ENCODE measurements at places on chromosomes 7 and 10. TPM values are rescaled to one million over a fixed set of nuclear protein-coding genes. Genes with fewer than 3 reads are reported as not detected.

CALY gene
- 16.3 TPM for total RNA-seq

DNA sequence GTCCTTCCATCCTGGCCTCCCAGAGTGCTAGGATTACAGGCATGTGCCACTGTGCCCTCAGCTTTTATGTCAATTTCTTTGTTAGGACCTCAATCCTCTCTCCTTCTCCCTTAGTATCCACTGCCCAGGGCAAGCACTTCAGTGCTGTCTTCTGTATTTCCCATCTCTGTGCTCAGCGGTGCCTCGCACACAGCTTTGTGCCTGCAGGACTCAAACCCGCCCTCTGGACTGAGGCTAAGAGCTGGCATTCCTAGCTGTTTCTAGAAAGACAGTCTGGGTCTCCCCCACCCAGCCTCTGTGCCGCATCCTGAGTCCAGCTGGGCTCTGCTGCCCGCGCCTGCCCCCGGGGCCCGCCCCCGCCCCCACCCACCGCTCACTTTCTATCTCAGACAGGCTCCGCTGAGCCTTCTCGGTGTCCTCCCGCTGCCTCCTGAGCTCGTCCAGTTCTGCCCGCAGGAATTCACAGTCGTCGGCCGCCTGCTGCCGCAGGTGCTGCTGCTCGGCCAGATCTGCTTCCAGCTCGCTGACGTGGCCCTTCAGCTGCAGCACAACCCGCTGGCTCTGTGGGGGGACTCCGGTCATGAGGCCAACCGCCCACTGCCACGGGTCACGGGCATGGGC, 67.3 kb downstream of the SPDYE5 start:
- DNase-seq, result no peak

- no peak for DNase-seq
Measured at GRCh38 chr7:105399043-105399725, 10.5 kb upstream of the SRPK2 start.

DNA sequence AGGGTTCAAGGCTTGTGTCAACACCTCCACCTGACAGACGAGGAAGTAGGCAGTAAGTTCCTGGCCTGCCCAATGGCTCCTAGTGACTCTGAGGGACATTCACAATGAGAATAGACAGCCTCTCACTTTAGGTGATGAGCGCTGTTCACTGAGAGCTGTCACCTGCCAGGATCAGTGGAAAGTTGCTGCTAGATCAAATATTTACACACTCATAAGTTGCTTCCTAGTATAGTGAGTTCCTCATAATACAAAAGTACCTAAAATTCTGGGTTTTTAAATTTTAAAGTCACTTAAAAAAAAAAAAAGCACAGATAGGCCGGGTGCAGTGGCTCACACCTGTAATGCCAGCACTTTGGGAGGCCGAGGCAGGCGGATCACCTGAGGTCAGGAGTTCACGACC, 320.8 kb downstream of the PRPF18 start:
- peak; percentile 17 for DNase-seq

- DNase-seq, result no peak
Measured at GRCh38 chr7:139118234-139118804, 8.8 kb upstream of the ZC3HAV1 start.

DNA sequence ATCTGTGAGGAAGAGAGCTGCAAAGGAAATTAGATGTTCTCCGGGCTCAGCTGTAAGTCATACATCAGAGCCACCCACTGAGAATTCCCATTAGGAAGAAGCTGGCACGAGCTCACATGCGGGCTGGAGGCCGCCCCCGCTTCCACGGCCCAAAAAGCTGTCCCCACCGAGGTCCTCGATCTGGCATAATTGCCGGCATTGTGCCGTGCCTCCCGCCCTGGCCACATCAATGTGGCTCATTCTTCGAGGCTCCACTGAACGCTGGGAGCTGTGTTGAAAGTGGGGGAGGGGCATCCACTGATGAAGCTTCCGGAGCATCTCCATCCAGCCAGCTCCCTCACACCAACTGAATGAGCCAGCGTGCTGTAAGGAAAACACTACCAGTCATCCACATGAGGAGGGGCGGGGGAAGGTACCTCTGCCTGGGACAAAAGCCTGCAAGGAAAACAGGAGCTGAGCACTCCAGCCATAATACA, 173.1 kb downstream of the PTPRN2 start:
- DNase-seq, result no peak

NET1 gene
- 25.5 TPM for total RNA-seq

- no peak for DNase-seq
Measured at GRCh38 chr10:131555406-131555805, 243.9 kb upstream of the TCERG1L start.

DNA sequence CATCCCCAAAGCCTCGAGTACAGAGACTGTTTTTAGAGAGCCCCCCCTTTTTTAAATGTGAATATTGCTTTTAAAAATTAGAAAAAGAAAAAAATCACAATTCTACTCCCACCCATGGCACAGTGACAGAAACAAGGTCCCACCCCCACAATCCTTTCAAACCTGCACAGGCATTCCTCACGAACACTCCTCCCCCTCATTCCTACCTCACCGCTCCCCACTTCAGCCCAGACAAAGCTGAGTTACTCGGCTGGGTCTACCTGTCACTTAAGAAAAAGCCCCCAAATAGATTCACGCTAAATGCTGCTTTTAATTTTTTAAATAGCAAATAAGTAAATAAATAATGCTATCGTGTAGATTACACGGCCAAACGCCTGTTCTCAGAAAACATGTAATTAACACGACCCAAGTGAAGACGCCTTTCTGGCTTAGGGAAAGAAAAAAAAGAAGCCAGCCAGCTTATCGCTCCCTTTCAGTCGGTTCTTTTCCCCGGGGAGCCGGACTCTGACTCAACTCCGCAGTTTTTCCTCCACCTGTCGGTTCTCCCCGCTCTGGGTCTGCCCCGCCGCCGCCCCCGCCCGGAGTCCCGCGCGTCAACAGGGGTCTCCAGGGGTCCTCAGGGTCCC, 739 bp downstream of the MPP7 start:
- DNase-seq, result peak; percentile 52

BAZ1B gene
- 42.5 TPM for total RNA-seq

DNA sequence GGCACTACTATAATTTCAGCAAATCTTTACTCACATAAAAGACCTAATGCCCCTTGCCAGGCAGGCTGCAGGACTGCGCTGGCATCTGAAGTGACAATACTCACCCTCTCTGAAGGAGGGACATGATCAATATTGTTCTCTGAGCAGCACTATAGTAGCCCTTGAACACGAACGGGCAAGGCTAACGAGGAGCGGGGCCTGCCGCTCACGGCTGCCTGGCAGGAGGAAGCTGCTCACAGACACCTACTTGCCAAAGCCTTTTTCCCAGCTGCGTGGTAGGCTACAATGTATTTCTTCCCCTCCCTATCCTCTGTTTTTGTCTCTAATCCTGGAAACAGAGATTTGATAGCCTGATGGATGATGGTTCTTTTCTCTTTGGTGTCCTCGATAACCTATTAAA, 19.9 kb downstream of the PUS7 start:
- no peak for DNase-seq

DNA sequence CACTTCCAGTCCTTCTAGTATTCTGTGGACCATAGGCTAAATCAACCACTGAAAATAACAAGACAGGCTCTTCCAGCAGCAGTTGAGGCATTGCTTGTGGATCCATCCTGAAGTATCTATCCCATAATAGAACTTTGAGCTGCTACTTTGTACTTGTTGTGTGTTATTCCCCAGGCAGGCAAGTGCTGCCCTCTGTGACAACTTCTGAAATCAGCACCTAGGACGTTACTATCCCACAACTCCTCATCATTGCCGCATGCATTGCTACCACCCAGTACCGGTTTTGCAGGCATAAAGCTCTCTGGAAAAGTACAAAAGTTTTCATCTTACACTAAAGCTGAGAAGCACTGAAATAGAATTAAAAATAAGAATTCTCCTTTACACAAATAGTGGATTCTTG, 145.3 kb downstream of the HTR7 start:
- DNase-seq, result no peak

DNA sequence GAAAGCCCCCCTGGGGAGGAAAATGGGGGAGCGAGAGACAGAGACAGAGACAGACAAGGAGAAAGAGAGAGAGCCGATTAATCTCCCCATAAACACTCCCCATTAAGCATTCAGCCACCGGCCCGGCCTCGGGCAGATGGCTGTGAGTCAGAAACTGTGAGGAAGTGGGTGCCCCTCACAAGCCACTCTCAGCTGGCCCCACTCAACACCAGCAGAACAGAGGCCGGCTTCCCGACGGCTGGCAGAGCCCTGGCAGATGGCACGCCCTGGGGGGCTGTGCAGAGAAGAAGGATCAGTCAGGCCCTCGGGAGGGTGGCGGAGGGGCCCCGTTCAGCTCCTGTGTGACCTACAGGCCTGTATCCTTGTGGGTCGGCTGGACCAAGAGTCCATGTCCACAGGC, 41.2 kb downstream of the CAMK2B start:
- DNase-seq, result no peak

- DNase-seq, result no peak
Measured at GRCh38 chr7:142499635-142500034, 241.8 kb upstream of the PRSS58 start.

DNA sequence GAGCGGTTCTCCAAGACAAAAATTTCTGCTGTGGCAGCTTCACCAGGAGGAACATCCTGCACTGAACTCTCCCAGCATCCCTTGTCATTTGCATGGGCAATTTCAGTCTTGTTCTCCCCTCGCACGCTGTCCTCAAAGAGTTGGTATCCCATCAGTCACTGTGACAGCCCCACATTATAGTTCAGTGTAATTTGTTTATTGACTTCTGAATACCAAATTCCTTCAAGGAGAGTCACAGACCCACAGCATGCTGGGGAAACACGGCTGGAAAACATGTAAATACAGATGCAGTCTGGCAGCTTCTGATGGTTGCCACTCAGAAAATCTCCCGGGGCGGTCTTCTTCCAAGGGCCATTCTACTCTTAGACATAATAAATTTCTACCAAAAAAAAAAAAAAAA, 151.0 kb upstream of the NEBL start:
- DNase-seq, result no peak

DNA sequence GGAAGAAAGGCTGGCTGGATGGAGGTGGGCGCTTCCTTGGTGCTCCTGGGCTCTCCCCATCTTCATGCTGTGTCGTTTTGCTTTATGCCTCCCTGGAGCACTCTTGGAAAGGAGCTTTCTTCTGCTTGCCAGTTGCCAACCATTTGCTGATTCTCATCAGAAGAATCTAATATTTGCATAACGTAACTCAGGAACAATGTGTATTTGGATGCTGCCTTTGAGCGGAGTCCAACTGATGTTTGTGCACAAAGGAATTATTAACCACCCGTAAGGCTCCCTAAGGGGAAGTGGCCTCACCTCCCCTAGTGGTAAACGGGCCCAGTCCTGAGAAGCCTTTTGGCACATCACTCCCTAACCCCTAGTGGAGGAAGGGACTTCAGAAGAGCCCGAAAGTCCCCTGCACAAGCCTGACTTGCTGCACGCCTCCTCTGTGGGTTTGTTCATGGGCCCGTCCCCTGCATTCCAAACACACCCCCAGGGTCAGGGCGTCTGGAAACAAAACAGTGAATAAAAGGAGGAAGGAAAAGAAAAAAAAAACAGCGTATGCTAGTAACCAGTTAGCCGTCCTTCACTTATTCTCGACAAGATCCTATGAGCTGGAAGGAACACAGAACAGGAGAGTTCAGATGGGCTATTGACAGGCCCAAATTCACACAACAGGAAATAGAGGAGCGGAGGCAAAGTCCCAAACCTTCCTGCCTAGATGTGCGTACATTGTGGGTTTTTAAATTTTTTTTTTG, 602.2 kb downstream of the LRMDA start:
- DNase-seq, result no peak

GRCh38 chr10:86027346-86027745, 339.2 kb downstream of the GRID1 start:
- DNase-seq, result no peak

Data from cardiac muscle cell (in vitro differentiated cells and primary cell).